ENCODE measurements at places on chromosomes 4 and X.

GRCh38 chr4:109959195-109959594, 46.5 kb downstream of the EGF start:
- no peak for DNase-seq

GRCh38 chrX:15814771-15815365, 24.6 kb downstream of the ZRSR2 start:
- peak; percentile 8 for DNase-seq

GRCh38 chrX:44637282-44637681, 94.6 kb upstream of the FUNDC1 start:
- no peak for DNase-seq

DNA sequence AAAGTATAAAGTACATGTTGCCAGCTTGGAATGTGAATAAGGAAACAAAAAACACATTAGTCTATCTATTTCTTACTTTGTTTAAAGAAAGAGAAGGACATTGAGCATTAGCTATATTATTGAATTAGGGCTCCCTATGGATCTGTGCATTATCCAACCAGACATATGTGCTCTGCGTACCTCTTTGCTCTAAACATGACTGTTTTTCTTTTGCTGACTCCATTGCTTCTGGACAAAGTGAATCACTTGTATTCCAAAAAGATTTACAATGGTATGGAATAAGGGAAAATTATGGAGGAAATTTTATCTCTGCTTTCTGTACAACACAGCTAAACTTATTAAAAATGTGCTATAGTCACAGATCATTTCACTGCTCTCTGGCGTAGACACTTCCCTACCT, 727.8 kb upstream of the LCORL start:
- DNase-seq, result no peak

GRCh38 chr4:38562751-38563198, 101.2 kb upstream of the KLF3 start:
- DNase-seq, result no peak

DNA sequence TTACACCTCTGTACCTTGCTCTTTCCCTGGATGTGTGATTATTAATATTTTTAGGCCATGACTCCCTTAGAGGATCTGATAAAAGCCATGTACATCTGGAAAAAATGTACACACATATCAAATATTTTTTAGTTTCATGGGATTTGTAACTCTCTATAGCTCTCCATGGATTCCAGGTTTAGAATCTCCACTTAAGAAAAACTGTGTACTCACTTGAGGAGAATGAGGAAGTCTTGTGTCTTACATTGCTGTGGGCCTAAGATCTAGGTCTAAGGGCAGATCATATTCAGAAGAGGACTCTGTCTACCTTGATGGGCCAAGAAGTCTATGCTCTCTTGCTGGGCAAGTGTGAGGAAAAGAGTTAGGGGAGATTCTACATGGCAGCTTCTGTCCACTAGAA, 98.0 kb downstream of the RRAGB start:
- DNase-seq, result no peak

- no peak for DNase-seq
Measured at GRCh38 chr4:41631523-41631922, 93.6 kb downstream of the LIMCH1 start.
